ENCODE measurements at places on chromosomes 1 and 21.

GRCh38 chr1:210597555-210598134 lies 268.9 kb downstream of the HHAT start:
- DNase-seq: no peak

GRCh38 chr1:166675213-166675612 lies 164.1 kb upstream of the POGK start:
- no peak for DNase-seq

DNA sequence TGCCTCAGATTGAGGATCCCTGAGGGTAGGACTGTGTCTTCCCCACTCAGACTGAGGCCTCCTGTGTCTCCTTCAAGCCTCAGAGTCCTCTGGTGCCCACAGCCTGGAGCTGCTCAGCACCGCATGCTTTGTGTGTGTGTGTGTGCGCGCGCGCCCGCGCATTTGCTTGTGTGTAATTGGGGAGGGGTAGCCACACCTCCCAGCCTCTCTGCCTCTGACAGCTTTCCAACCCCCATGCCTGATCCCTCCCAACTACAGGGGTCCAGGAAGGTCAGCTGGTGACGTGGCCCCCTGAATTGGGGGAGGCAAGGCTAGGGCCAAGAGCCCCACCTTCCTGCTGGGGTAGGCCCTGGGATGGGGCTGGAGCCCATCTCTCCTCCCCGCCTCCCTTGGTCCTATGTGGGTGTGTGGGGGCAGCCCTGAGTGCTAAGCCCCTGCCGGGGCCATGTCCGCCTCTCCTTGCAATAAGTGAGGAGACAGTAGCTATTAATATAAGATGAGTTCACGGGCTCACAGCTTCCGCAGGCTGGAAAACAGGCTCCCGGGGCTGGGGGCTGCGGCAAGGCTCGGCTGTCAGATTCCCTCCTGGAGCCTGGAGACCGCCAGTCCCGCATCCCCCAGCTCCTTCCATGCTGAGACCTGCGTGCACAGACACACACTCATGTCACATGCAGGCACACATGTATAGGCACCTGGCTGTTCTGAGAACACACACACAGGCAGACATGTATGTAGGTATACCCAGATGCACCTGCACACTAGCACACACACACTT lies 7.0 kb downstream of the GPR3 start:
- no peak for DNase-seq

DNA sequence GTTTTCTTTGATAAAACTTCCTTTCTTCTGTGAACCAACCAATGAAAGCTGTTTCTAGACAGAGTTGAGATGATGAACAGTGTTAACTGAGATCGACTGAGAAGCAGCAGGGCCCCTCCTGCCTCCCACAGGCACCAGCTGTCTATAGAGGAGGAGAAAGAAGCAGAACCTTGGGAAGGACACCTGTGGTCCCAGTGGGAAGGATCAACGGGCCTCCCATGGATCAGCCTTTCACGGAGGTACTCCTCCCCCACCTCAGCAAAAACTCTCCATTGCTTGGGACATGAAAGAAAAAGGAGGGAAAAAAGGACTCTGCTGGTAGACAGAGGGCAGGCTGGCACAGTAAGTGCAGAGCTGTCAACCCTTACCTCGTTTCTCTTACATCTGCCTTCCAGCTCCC lies 40.5 kb downstream of the PLPPR5 start:
- DNase-seq: no peak

DNA sequence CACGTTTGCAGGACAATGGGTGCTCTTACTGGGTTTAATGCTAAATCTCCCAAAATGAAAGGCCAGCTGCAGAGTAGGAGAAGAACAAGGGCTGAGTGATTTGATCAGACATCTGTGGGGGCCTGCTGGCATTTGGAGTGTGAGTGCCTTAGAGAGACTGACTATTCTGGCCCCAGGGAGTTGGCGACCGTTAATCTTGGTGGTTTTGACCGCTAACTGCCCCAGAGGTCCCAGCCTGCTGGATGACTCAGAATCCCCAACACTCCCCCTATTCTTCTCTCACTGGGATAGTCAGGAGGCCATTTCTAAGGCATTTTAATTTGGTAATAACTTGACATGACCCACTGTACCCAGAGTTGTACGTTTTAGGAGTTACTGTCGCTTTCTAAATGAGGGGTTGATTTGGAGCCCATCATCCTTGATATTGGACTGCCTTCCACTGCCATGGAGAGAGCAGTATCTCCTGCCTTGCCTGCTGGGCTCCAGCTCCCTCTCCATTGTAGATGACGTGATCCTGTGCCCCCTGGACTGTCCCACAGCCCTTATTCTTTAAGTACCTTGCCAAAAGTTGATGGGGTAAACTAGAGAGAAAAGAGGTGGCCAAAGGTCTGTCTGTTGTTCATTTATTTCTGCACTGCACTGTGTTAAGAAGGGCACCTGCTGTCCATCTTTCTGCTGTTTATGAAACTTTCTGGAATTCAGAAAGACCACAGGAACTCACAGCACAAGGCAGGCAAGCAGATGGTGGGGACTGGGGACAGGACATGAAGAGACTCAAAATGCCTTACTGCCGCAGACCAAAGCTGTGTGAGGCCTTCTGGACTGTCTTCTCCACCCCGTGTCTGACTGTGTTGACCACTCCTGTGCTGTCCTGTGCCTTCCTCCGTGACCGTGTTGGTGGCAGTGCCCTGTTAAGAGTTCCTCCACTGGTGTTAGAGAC lies 98.2 kb upstream of the ARTN start:
- DNase-seq: no peak

All from ecto neural progenitor cell (in vitro differentiated cells).